ENCODE measurements at places on chromosomes 13 and 19.

- peak; percentile 58 for DNase-seq
Measured at GRCh38 chr13:102693776-102694175, 1.1 kb downstream of the METTL21C start.

GRCh38 chr13:53854321-53854720 lies 825.7 kb downstream of the OLFM4 start:
- DNase-seq = no peak

- no peak for DNase-seq
Measured at GRCh38 chr13:99382428-99383133, 75.4 kb upstream of the GPR183 start.

DNA sequence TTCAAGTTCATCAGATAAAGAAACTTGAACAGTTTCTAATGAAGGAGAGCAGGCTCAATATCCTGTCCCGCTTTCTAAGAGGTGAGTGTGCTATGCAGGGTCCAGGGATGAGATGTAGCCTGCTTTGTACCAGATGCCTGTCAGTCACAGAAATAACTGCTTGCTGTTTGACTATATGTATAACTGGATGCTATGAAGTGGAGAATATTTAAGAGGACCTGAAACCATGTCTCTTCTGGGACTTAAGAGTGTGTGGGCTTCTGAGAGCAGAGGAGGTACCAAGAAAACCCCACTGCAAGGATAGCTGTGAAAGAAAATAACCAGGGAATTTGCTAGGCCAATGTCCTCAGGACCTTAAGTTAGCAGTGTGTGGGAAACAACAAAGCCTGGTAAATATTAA lies 246.3 kb upstream of the RFC3 start:
- no peak for DNase-seq

DNA sequence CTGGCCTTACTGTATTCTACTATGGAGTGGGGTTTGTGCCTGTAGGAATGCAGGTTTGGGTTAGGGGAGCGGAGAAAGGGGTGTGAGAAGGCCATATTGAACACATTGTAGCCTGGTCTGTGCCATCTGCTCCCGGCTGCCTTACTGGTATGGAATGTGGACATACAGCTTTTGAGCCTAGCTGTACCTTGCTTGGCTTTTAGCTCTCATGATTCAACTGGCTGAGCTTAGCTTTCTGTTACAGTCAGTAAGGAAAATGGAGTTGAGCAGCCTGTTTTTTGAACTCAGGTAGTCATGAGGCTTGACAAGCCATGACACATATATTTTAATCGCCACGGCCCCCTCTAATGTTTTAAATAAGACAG lies 41.6 kb downstream of the ARHGAP35 start:
- DNase-seq = no peak

- no peak for DNase-seq
Measured at GRCh38 chr13:90047600-90047999, 1299.9 kb upstream of the MIR17HG start.

- no peak for DNase-seq
Measured at GRCh38 chr19:39995794-39996193, 1.1 kb upstream of the ZNF546 start.

DNA sequence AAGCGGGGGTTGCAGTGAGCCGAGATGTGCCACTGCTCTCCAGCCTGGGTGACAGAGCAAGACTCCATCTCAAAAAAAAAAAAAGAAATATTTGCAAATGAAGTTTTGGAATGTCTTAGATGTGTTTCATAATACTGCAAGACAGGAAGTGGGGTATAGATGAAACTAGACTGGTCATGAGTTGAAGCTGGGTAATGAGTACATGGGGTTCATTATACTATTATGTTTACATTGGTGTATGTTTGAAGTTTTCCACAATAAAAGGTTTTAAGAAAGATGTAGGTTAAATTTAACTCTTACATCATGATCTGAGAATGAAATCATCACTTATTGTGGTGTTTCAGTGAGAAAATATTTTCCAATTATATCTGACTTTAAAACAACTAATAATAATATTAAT lies 19.0 kb downstream of the FNDC3A start:
- DNase-seq = no peak

GRCh38 chr19:40933025-40933424 lies 51.0 kb upstream of the CYP2A7 start:
- DNase-seq = no peak

DNA sequence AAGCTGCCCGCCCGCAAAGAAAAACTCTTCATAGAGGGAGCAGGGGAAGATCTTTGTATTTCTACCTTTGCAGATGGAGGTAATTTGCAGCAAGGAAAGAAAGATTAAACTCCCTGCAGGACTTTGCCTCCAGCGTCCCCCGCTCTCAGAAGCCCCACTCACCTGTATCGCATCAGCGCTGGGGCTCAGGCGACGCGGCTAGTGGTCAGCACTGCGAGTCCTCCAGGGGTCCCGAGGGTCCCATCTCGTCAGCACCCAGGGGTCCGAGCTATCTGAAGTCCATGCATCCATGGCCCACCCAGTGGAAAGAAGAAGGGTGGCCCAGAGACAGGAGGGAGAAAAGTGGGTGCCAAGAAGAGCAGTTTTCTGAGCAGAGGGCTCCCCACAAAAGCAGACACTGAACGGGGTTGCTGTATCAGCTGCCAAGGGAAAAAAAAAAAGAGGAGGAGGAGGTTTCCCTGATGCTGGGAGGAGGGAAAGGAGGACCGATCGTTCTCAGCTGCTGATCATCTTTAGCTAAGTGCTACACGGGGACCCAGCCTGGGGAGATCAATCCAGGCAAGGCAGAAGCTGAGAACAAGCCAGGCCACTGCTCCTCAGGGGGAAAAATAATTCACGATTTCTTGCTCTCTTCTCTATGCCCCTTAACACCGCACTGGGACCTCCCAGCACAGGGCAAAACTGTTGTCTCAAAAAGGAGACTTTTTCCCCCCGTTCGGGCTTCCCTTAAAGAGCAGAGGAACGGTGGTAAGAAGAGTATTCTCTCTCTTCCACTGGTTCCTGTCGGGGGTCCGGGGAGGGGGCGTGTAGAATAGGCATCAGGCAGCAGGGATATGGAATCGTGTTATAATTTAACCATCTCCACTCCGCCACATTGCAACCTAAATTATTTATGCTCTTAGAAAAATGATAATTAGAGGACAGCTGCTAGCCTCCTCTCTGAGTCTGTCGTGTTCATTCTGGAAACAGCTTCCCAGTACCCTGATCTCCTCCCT lies 117.7 kb upstream of the CACNA1A start:
- no peak for DNase-seq

DNA sequence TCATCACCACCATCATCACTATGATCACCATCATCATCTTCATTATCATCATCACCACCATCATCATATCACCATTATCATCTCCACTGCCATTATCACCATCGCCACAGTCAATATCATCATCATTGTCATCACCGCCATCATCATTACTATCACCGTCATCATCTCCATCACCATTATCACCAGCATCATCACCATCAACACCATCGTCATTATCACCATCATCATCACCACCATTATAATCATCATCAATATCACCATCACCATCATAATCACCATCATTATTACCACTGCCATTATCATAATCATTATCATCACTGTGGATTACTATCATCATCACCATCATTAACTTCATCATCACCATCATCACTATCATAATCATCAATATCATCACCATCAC lies 17.3 kb upstream of the ARHGEF18 start:
- no peak for DNase-seq

DNA sequence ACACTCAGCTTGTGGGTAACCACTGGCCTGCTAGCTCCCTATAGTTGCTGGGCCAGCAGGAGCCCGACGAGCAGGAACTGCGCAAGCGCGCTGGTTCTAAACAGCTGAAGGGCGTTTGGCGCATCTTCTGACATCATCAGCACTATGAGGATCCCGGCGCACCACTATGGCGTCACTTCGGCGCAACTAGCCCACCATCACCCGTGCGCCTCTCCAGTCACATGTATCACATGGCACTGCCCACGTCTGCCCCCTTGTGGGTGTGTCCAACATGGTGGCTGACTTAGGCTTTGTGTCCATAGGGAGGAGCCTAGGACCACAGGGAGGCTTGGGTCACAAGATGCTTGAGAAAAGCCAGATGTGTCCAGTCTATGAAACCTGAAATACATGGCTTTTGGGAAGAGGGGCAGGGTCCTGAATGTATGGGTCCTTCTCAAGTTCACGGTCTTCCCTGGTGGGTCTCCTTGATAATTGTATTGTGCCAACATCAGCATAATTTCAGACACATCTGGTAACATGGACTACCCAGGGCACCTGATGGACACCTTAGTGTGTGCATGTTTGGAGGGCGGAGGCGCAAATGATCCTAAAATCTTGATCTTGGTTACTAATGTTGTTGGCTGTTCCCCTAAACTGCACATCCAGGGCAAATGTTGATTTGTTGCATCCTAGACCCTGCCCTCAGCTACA lies 18.0 kb downstream of the KLK4 start:
- DNase-seq = no peak

DNA sequence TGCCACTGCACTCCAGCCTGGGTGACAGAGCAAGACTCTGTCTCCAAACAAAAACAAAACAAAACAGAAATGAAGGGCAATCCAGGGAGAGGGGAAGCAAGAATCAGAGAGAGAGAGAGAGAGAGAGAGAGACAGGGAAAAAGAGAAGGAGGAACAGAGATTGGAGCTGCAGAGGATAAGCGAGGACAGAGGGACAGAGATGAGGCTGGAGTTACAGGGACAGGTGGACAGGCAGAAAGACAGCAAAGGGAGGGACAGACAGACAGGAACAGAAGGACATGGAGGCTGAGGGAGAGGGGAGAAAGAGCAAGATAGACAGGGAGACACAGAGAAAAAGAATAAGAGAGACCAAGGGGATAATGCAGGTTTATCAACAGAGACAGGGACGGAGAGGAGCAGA lies 1.3 kb upstream of the CRX start:
- DNase-seq = no peak

DNA sequence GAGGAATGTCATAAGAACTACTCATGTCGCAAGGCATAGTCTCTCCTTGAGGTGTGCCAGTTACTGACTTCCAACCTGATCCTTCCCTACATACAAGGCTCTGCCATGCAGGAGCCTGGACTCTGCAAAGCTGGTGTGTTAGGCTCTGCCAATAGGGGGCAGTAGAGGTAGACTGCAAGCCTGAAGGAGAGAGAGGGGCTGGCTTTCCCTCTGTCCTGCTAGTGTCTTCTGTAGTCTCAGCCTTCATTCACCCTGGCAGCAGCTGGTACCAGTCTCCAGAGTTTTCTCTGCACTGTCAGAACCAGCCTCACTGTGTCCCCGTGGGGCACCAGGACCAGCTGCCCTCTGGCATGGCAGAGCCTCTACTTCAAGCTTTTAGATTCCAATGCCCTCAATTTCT lies 14.5 kb downstream of the SHISA2 start:
- no peak for DNase-seq

GRCh38 chr19:13579388-13580060 lies 73.2 kb upstream of the CACNA1A start:
- no peak for DNase-seq

GRCh38 chr13:112159575-112160547 lies 92.9 kb downstream of the SOX1 start:
- no peak for DNase-seq

DNA sequence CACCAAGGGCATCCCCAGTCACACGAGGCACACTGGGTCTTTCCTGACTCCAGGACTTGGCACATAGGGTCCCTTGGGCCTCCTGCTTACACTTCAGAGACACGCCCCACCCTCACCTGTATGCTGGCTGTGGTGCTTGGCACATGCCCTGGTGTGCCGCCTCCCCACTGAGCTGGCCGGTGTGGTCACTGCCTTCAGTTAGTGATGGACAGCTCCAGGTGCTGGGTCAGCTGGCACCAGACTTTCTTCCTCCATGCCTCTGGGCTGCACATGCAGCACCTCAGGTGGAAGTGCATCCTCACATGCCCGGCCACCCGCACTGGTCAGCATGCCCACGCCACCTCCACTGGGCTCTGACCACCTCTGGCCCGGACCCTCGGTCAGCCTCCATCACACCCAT lies 52.9 kb downstream of the KLF2 start:
- no peak for DNase-seq

GRCh38 chr19:47309608-47310007 lies at the start of gene C5AR1:
Gene C5AR1, plus strand, starts transcription at chr19:47309861. Its CDS starts 35 bp downstream, at chr19:47309896.
- DNase-seq = no peak

DNA sequence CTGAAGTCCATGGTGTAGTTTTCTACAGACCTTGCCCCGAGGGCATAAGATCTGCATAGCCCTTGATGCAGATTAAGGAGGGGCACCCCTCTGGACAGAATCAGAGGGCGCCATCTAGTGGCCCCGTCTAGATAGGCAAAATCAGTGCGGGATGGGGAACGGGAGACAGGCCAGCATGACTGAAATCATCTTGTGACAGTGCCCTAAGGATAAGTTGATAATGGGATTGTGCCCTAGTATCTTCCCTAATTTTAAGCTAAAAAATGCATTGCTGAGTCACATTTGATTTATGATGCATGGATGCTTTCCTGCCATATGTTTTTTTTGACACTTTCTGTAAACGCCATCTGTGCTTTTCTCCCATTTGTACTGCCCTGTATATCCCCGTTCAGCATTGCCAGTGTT lies 19.0 kb upstream of the GPI start:
- peak; percentile 59 for DNase-seq
